Vagina (tissue), 2 donors: ENCODE measurements at places on chromosomes 7 and 10.

DNA sequence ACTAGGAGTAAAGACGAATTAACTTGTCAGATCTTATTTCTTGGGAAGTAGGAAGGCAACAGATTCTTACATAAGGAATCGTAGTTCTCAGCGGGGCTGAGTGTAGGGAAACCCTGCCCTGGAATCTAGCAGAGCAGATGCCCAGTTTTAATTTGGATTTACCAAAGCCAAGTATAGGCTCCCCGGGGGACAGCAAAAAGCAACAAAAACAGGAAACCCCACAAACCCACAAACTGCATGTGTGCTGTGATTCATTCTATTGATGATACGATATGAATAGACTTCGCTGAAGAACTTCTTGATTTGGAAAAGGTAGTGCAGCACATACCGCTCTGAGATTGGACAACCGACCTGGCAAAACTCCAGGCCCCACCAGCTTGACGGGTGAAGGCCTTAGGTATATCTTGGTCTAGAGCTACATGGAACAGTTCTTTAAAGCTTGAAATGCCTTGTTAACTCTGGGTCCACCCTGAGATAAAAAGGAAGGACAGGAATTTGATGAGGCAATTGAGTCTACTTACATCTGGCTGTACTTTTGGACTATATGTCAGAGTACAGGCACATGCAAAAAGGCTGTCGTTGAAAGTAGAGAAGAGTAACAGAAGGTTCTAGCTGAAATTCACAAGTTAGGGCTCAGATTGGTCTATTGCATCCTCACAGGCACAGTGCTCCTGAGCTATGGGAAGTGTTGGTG is 49.1 kb downstream of the STRA8 start:
- H3K36me3 ChIP-seq, result no peaks in the 10 kb centered on the region
- no peaks in the 10 kb centered on the region for H3K27me3 ChIP-seq
- no peak overlapping the region for H3K4me3 ChIP-seq
- DNase-seq, result no peak

- H3K27me3 ChIP-seq, result no peaks in the 10 kb centered on the region
- no peaks in the 10 kb centered on the region for H3K4me1 ChIP-seq
- H3K4me3 ChIP-seq, result no peak overlapping the region
- DNase-seq, result no peak
- H3K36me3 ChIP-seq, result no peaks in the 10 kb centered on the region
Measured at GRCh38 chr7:25289518-25289917, 61.2 kb upstream of the NPVF start.

- no peak overlapping the region for H3K27ac ChIP-seq
- no peak overlapping the region for H3K4me3 ChIP-seq
- no peaks in the 10 kb centered on the region for H3K36me3 ChIP-seq
- no peaks in the 10 kb centered on the region for H3K4me1 ChIP-seq
Measured at GRCh38 chr10:5828725-5829124, 15.5 kb upstream of the GDI2 start.

GRCh38 chr10:1409392-1409791 is 327.9 kb downstream of the ADARB2 start:
- H3K4me1 ChIP-seq, result no peaks in the 10 kb centered on the region
- H3K36me3 ChIP-seq, result no peaks in the 10 kb centered on the region
- H3K4me3 ChIP-seq, result no peak overlapping the region
- DNase-seq, result peak; percentile 61
- no peak overlapping the region for H3K27ac ChIP-seq
- H3K27me3 ChIP-seq, result no peaks in the 10 kb centered on the region

DNA sequence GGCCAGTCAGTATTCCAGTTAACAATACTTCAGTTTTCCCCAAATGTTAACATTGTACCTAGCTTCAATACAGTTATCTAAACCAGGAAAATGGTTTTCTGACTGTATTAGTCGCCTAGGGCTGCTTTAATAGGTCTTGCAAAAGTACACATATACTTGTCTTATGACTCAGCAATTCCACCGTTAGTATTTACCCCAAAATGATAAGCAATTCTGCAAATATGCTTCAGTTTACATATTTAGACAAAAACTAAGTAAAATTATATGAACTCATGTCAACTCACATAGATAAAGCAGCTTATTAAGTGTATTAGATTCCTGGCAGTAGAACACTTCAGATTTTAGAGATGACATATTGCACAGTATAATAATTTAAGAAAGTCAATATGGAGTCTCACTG is 363.3 kb downstream of the ARL4A start:
- H3K27me3 ChIP-seq, result no peaks in the 10 kb centered on the region
- H3K4me3 ChIP-seq, result no peak overlapping the region
- H3K27ac ChIP-seq, result no peak overlapping the region
- H3K36me3 ChIP-seq, result no peaks in the 10 kb centered on the region
- DNase-seq, result no peak
- no peaks in the 10 kb centered on the region for H3K4me1 ChIP-seq

GRCh38 chr7:151705636-151706276 is 171.2 kb downstream of the PRKAG2 start:
- no peak for DNase-seq
- H3K27ac ChIP-seq, result no peak overlapping the region
- H3K4me3 ChIP-seq, result no peak overlapping the region
- no peaks in the 10 kb centered on the region for H3K27me3 ChIP-seq
- H3K36me3 ChIP-seq, result no peaks in the 10 kb centered on the region
- peaks cover 18% of the 10 kb centered on the region for H3K4me1 ChIP-seq

DNA sequence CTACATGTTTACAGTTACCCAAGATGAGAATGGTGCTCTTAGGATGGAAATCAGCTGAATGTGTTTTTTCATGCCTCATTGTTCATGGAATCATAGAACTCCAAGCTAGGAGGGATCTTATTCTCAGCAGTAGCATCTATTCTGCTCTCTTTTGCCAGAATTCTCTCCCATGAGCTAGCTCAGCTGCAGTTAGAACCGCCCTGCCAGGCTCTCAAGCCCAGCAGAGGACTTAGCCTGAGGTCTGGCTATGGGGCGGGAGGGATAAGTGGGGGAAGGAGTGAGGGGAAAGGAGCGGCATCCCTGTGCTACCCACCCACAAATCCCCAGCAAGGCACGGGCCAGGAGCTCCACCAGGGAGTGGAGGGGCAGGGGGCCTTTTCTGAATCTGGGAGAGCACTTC is 120.7 kb upstream of the PLXNA4 start:
- no peaks in the 10 kb centered on the region for H3K27me3 ChIP-seq
- no peak overlapping the region for H3K4me3 ChIP-seq
- no peaks in the 10 kb centered on the region for H3K4me1 ChIP-seq
- no peak for DNase-seq
- no peaks in the 10 kb centered on the region for H3K36me3 ChIP-seq

GRCh38 chr10:31693491-31693890 is 235.1 kb downstream of the ARHGAP12 start:
- H3K27ac ChIP-seq, result no peak overlapping the region
- peaks cover 26% of the 10 kb centered on the region for H3K4me1 ChIP-seq
- no peaks in the 10 kb centered on the region for H3K27me3 ChIP-seq
- no peak overlapping the region for H3K4me3 ChIP-seq
- H3K36me3 ChIP-seq, result no peaks in the 10 kb centered on the region

DNA sequence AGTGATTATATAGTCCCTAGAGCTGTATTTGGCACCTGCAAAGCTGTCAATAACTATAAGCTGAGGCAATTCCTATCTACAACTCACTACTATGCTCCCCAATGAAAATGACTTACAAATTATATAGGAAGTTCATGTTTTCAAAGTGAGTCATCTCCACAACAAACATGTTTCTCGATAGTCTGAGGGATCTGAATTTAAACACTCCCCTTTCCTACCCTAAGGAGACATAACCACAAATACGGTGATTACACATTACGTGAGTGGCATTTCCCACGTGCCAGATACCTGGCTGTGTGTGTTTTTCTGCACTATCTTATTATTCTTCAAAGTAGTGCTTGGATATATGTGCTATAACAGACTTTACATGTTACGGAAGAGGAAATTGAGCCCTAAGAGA is 122.5 kb upstream of the C1QL3 start:
- H3K4me3 ChIP-seq, result no peak overlapping the region
- H3K27me3 ChIP-seq, result no peaks in the 10 kb centered on the region
- no peaks in the 10 kb centered on the region for H3K36me3 ChIP-seq

DNA sequence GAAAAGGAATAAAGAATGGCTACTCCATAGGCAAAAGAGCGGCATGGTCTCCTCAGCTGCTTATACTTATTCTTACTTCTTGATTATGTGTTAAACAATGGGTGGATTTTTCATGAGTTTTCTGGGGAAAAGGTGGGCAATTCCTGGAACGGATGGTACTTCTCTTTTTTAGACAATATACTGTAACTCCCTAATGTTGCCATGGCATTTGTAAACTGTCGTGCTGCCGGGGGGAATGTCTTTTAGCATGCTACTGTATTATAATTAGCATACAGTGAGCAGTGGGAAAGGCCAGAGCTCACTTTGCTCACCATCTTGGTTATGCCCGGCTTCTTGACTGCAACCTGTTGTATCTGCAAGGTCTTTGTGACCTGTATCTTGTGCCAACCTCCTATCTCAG is 372.1 kb upstream of the AKR1E2 start:
- H3K27me3 ChIP-seq, result no peaks in the 10 kb centered on the region
- H3K27ac ChIP-seq, result no peak overlapping the region
- H3K4me1 ChIP-seq, result no peaks in the 10 kb centered on the region
- DNase-seq, result no peak

- H3K4me3 ChIP-seq, result no peak overlapping the region
- H3K36me3 ChIP-seq, result no peaks in the 10 kb centered on the region
- DNase-seq, result no peak
- H3K27ac ChIP-seq, result no peak overlapping the region
- H3K27me3 ChIP-seq, result no peaks in the 10 kb centered on the region
- no peaks in the 10 kb centered on the region for H3K4me1 ChIP-seq
Measured at GRCh38 chr10:24783504-24783903, 59.8 kb upstream of the ARHGAP21 start.

GRCh38 chr10:31620226-31621151 is 301.5 kb downstream of the ZEB1 start:
- H3K4me3 ChIP-seq, result no peak overlapping the region
- H3K27me3 ChIP-seq, result no peaks in the 10 kb centered on the region
- no peak for DNase-seq
- no peaks in the 10 kb centered on the region for H3K36me3 ChIP-seq

GRCh38 chr10:43945094-43945730 is 296.5 kb upstream of the ZNF32 start:
- H3K27me3 ChIP-seq, result no peaks in the 10 kb centered on the region
- H3K4me3 ChIP-seq, result no peak overlapping the region
- H3K36me3 ChIP-seq, result no peaks in the 10 kb centered on the region
- H3K27ac ChIP-seq, result no peak overlapping the region
- peaks cover 25% of the 10 kb centered on the region for H3K4me1 ChIP-seq

DNA sequence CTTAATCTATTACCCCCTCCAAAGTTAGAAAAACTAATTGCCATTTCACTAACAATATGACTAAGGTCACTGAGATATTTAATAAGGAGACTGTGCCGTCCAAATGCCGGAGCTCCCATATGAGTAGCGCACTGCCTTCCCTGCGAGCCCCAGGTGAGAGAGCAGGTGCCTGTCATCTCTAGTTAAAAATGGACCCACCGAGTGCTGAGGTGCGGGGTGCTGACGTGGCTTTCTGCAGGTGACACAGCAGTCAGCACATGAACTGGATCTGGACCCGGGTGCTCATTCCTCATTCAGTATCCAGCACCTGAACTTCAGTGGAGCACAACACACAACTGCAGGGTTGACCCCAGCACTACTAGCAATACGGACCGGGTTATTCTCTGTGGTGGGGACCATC is 138.0 kb upstream of the NPS start:
- no peak overlapping the region for H3K4me3 ChIP-seq
- no peaks in the 10 kb centered on the region for H3K27me3 ChIP-seq
- peaks cover 4% of the 10 kb centered on the region for H3K4me1 ChIP-seq
- H3K36me3 ChIP-seq, result peaks cover 4% of the 10 kb centered on the region
- no peak overlapping the region for H3K27ac ChIP-seq

DNA sequence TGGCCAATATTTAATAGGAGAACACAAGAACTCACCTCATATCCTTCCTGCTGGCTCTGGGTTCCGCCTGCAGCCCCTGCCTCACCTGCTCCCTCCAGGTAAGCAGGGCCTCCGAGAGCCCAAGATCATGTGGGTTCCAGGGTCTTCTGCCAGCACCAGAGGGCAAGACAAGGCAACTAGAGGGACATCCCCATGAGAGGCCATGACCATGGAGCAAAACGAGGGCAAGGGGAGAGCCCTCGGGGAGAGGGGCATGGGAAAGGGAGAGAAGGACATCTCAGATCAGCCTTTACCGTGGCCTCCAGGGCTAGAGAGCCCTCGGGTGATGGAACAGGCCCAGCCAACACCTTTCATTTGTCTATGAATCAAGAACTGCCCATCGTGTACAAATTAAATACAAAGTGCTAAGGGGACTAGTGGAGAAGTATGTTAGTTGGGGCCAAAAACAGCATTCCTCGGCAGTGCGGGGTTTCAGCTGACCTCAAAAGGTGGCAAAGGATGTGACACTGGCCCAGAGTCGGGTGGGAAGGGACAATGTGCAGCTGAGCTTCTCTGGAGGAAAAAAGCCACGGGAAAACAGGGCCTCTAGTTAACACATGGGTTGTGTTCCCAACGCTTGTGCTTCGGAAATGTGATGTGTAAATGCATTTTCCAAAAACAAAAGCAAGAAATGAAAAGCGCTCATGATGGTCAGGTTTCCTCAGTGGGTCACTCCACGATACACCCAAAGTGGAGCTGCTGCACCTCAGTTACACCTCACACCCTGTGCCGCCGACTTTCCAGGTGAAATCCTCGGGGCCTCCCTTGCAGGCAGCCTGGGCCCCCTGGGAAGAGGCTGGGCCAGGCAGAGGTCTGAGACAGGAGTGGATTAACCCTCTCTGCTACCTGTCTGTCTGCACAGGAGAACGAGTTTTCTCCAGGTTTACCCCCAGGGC is 2.0 kb downstream of the AOC1 start:
- H3K4me3 ChIP-seq, result no peak overlapping the region
- H3K27me3 ChIP-seq, result no peaks in the 10 kb centered on the region
- no peaks in the 10 kb centered on the region for H3K36me3 ChIP-seq
- H3K27ac ChIP-seq, result no peak overlapping the region
- peak; percentile 72 for DNase-seq
- peaks cover 6% of the 10 kb centered on the region for H3K4me1 ChIP-seq

DNA sequence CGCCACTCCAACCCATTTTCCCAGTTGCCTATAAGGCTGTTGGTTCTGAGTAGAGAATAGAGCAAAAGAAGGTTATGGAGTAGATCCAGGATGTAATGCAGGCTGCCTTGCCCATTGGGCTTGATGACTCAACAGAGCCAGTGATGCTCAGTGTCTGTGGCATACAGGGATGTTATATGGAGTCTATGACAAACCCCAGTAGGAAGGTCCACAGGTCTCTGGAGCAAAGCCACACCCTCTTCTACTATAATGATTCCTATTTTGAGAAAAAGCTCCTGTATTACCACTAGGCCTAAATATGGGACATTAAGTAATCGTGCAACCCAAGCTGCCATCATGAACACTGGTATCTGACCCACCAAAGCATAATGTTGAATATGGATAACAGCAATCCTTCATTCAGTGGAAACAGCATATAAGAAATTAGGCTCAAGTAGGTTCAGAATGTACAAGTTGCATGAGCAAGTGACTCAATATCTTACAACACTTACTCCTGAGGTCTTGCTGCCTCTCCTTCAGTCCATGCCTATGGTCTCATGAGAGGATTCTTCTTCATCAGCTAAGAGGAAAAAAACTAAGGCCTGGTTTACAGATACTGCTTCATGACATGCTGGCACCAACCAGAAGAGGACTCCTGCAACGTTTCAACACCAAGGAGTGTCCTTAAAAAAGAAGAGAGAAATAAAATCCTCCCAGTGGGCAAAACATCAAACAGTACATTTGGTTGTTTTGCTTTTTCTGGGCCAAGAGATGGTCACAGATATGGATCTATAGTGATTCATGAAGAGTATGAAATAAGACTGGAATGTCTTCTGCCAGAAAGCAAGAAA is 14.8 kb upstream of the FHIP2A start:
- H3K4me1 ChIP-seq, result no peaks in the 10 kb centered on the region
- H3K4me3 ChIP-seq, result no peak overlapping the region
- DNase-seq, result no peak
- H3K27ac ChIP-seq, result no peak overlapping the region
